Kasumi-1 (cell line): ENCODE measurements at places on chromosomes 13 and 19.

DNA sequence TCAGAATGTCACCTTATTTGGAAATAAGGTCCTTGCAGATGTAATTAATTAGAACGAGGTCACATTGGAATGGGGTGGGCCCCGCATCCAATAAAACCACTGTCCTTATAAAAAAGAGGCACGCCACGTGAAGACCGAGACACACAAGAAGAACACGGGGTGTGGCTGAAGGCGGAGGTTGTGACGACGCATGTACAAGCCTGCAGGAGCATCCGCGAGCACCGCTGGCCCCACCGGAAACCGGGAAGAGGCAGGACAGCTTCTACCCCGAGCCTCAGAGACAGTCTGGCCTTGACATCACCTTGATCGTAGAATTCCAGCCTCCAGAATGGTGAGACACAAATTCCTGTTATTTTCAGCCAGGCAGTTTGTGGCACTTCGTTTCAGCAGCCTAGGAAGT lies 177.9 kb downstream of the COL4A1 start:
- DNase-seq: no peak

DNA sequence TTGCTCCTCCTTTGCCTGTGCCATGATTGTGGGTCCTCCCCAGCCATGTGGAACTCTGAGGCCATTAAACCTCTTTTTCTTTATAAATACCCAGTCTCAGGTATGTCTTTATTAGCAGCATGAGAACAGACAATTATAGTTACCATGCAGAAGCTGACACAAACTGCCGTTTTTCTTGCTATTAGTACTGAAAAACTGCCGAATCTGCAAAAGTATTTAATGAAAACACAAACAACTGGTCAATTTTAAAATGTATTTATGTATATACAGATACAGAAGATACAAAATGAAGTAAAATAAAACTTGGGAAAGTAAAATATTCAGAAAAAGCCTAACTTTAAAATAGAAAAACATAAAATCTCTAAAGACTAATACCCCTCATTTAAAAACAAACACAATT lies 206.3 kb downstream of the DIAPH3 start:
- no peak for DNase-seq

DNA sequence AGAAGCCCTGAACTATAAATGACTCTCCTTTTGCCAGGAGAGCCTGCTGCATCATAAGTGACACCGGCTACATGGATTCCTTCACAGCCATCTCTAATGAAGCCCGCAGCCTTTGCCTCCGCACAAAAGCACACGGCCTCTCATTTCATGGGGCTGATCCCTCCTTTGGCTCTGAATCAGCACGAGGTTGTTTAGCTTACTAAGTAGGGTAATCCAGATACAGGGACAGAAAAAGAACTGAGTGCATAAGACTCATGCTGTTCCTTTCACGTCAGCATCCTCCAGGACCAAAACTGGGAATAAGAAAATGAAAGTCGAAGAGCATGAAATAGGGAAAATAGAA lies 136.3 kb downstream of the DCT start:
- DNase-seq: no peak

DNA sequence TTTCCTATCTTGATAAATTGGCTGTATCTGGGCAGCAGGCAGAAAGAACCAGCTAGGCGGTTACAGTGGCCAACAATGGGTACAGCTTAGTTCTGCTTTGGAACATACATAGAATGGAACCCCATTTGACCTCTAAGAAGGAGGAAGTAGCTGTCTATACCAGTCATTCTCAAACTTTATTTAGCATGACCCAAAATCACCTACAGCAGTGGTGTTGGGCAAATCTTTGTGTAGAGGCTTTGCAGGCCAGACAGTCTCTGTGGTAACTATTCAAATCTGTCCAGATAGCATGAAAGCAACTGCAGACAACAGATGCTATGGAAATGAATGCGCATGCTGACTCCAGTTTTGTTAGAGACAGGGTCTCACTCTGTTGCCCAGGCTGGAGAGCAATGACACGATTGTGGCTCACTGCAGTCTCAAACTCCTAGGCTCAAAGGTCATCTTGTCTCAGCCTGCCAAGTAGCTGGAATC lies 12.0 kb upstream of the KCNC3 start:
- DNase-seq: no peak

- DNase-seq: peak; percentile 43
Observed at GRCh38 chr19:41641879-41642485, 15.1 kb upstream of the CEACAM4 start.

- peak; percentile 91 for DNase-seq
Observed at GRCh38 chr19:18023622-18024251, 15.8 kb downstream of the ARRDC2 start.

DNA sequence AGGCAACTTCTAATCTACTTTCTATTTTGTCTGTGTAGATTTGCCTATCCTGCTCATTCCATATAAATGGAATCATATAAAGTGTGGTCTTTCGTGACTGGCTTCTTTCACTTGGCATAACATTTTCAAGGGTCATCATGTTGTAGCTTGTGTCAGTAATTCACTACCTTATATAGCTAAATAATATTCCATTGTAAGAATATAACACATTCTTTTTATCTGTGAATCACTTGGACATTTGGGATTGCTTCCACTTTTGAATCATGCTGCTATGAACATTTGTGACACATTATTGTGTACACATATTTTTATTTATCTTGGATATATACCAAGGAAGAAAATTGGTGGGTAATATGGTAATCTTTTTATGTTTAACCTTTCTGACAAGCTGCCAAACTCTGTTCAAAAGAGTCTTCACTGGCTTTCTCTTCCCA lies 89.0 kb upstream of the CSNK1A1L start:
- no peak for DNase-seq

- no peak for DNase-seq
Observed at GRCh38 chr13:62309904-62310303, 894.3 kb upstream of the PCDH20 start.

- peak; percentile 40 for DNase-seq
Observed at GRCh38 chr19:46571495-46571894, 29.6 kb upstream of the CALM3 start.

DNA sequence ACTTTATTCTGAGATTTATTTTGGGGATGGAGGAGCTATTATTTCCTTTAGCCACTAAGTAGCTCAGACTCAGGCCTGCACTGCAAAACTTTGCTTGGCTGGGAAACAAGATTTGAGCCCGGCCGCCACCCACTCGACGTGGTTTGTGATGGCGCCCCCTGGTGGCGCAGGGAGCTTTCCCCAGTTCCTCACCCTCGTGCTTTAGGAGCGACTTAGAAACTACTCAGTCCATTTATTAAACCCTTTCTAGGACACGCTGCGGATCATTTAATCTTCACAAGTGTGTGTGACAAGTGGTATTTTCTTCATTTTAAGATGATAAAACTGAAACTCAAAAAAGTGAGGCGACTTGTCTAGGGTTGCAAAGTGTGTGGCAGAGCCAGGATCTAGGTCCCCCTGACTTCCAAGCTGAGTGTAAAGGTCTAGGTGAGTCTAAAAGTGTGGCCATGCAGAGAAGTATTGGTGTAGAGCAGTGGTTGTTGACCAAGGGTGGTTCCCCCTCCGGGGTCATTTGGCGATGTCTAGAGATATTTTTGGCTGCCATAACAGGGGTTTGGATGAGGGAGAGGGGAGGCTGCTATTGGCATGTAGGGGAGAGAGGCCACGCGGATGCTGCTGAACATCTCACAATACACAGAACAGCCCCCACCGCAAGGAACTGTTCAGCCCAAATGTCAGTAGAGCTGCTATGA lies 2.2 kb downstream of the CXCL17 start:
- peak; percentile 68 for DNase-seq

GRCh38 chr13:94710881-94711560 lies 1.3 kb downstream of the SOX21 start:
- peak; percentile 9 for DNase-seq

DNA sequence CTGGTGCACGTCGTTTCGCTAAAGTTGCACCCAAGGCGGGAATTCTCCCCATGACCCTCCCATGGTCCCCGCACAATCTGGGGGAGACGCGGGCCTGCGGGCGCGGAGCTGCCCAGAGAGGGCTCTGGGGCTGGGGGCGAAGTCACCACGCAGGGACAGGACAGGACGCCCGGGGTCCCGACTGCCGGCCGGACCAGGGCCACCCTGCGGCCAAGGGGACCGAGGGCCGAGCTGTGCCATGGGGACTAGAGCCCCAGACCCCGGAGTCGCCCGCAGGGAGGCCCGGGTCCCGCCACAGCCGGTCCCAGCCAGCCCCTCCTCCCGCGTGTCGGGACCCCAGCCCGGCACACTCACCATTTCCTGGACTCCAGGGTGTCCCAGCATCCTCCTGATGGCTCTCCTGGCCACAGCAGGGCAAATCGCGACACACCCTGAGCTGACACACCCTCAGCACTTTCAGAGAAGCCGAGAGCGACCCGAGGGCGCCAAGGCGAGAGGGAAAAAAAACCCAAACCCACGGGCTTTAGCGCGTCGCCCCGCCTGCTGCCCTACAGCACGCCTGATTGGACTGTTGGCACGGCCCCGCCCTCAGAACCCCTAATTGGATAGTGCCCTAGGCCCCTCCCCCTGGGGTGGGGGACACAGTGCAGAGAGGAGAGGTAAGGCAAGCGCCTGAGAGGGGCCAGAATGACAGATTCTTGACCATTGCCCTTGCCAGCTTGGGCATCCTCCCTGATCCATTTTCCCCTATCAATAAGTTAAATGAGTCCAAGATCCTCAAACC lies 28.6 kb downstream of the ZNF44 start:
- DNase-seq: no peak

DNA sequence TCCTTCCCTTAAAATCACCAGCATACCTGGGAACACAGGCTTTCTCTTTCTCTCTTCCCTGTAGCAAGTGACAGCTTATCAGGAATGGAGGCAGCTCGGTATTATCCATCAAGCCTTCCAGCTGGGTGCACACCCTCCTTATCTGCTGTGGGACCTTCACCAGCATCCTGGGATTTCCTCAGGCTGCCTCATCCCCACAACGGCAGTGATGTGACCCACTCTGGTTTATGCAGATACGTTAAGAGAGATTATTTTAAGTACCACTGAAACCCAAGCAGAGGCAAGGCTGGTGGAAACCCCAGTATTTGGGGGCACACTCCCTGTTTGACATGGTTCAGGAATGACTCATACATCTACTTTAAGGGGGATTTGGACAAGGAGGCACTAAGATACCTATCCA lies 192.1 kb downstream of the TM9SF2 start:
- DNase-seq: no peak
